ENCODE measurements at places on chromosomes 3 and 15.

GRCh38 chr15:71352125-71352524 lies 236.9 kb downstream of the THSD4 start:
- DNase-seq: no peak

GRCh38 chr3:18641916-18642315 lies 216.8 kb upstream of the SATB1 start:
- DNase-seq: no peak

DNA sequence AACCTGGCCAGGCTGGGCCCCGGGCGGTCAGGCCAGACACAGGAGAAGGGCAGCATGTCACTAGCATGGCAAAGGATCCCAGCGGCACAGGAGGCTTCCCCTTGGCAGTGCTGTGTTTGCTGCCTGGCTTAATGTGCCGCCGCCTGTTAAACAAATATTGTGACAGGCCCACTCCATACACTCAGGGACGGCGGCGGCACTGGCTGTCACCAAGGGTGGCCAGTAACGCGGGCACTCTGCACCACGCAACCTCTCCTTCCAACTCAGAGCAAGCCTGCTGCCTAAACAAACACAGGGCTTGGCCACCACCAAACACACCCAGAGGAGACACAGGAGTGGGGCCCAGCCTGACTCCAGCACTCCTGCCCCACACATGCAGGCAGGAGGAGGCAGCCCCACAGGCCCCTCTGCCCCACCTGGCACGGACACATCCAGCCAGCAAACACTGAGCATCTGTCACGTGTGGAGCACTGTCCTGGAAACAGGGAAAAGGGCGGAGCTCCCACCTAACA lies 48.0 kb downstream of the TPRA1 start:
- DNase-seq: no peak

GRCh38 chr3:188369526-188369925 lies 215.6 kb downstream of the LPP start:
- DNase-seq: no peak

DNA sequence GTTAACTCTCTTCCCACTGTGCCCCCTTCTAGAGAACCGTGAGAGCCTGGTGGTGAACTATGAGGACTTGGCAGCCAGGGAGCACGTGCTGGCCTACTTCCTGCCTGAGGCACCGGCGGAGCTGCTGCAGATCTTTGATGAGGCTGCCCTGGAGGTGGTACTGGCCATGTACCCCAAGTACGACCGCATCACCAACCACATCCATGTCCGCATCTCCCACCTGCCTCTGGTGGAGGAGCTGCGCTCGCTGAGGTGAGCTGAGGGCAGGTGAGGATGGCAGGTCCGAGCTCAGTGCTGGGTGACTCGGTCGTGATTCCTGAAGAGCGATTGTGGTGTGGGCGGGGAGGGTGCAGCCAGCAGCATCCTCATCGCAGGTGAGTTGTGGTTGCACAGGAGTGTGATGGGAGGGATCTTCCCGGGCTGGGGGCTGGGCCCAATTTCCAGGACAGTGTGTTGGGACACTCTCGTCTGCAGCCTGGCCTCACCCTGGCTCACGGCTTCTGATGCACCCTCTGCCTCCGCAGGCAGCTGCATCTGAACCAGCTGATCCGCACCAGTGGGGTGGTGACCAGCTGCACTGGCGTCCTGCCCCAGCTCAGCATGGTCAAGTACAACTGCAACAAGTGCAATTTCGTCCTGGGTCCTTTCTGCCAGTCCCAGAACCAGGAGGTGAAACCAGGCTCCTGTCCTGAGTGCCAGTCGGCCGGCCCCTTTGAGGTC lies 8.0 kb downstream of the MCM2 start:
- no peak for DNase-seq

- no peak for DNase-seq
Observed at GRCh38 chr15:95875121-95875643, 455.3 kb upstream of the NR2F2 start.

DNA sequence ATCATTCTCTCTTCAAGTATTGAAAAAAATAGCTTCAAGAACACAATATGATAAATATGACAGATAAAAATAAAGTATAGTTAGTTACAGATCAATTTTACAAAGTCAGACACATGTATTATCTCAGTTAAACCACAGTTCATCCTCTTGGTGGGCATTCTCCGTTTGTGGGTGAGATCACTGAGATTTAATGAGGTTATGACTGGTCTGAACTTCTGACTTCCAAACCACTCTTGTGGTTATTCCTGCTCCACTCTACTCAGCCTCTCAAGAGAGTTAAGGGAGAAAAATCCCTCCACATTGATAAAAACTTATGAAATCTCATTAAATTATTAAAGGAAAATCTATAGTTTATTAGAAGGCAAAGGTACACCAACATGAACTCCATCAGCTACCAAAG lies 229.9 kb upstream of the LRTM1 start:
- no peak for DNase-seq

DNA sequence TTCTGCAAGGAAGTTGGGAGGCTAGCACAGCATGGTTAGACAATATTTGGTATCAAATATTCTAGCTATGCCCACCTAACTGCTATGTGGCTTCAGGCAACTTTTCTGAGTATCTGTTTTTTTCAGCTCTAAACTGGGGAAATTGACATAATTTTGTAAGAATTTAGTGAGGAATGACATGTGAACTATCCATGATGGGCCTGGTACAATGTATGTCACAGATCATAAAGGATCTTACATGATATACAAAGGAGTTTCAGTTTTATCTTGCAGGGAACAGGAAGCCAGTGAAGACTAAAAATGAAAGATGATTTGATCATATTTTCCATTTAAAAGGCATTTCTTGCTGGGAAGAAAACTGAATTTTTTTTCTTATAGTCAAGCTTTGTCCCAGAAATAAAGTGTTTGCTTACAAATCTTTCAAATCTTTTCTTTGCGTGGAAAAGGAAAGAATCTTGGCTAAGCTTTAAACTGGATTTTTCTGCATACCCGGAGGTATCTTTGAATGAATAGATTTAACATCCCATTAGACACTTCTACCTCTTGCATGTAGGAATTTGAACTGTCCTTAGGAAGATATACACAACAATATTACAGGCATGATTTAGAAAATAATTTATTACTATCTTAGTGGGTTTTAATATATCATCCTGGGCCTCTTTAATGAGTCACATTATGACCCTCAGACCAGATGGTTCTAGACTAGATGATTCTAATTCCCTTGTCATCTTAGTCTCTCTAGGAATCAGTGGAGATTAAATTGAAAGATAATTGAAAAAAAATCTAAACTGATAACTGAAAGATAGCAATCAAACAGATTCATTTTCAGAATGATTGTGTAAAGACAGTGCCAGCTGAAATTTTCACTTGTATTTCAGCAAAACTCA lies 436.0 kb upstream of the THBS1 start:
- no peak for DNase-seq

DNA sequence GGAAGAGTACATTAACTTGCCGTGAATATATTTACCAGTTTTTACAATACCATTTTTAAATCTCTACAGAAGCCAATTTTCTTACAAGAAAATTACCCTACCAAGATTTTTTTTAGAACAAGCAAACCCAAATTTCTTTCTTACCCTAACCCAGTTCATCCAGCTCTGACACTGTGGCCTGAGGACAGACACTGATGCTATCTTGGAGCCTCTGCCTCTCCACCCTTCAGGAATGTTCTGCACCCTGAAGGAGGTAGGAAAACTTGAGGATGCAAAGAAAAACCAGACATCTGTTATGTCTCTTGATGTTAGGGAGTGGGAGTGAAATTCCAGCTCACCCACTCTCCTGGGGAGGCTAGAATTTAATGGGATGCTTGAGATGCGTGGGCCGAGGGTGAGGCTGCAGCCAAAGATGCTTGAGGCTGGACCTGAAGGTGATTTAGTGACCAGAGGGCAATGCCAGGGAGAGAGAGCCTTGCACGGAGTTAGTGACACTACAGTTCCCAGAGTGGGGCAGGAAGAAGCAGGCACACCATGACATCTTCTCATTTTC lies 69.9 kb downstream of the LIPC start:
- DNase-seq: no peak

- no peak for DNase-seq
Observed at GRCh38 chr15:37619358-37620042, 314.9 kb upstream of the TMCO5A start.

- no peak for DNase-seq
Observed at GRCh38 chr3:178297199-178297598, 239.0 kb upstream of the KCNMB2 start.

DNA sequence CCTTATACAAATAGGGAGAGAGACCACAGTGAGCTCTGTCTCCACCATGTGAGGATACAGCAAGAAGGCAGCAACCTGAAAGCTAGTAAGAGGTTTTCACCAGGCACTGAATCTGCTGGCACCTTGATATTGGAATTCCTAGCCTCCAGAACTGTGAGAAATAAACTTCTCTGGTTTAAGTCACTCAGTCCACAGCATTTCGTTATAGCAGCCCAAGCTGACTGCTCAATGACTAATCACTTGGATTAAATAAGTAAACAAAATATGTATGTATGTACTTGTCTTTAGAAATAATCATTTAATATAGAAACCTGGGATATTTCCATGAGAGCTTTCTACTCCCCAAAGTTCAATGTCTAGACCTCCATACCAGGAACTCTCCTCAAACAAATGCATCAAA lies 162.0 kb downstream of the IMPG2 start:
- no peak for DNase-seq

DNA sequence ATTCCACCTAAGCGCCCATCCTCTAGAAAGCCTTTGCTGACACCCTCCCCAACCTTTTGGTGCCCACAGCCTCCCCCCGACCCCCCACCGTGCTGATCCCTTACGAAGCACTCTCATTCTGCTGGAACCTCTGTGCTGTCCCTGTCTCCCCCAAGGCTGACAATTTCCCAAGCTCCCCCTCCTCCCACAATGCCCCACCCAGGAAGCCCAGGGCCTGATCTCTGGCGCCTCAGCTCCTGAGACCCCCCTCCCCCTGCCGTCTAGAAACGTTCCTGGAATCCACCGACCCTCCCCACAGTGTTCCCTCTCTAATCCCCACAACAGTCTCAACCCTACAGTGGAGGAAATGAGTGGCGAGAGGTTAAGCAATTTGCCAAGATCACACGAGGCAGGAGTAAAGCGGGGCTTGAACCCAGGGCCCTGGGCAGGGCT lies 18.3 kb downstream of the MYL3 start:
- DNase-seq: no peak

GRCh38 chr3:150248116-150248887 lies 159.8 kb upstream of the TSC22D2 start:
- no peak for DNase-seq

- no peak for DNase-seq
Observed at GRCh38 chr3:46931631-46932331, 44.8 kb downstream of the CCDC12 start.

- no peak for DNase-seq
Observed at GRCh38 chr3:182739619-182740018, 53.7 kb upstream of the ATP11B start.

DNA sequence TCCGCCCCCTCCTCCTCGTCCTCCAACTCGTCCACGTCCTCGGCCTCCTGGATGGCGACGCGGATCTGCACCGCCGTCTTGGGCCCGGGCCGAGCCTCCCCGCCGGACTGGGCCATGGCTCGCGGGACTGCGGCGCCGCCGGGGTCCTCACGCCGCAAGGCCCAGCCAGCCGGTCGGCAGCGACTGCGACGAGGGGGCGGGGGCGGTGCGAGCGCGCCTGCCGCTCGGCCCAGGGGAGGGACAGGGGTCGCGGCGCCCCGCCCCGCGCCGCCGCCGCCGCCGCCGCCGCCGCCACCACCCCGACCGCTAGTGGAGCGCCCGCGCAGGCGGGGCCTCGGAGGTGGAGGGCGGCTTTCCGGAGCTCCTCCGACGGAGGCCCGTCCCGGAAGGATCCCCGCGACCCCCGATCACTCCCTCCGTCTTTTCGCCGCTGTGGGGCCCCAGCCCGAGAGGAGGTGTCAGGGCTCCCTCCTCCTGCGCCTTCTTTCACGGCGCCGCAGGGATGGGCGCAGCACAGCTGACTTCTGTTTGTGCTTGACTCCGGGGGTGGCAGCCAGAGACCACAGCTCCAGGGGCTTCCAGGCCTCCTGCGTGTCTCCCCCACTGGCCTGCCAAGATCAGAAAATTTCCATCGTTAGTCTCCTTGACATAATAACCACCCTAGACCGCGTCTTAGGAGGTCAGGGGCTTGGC lies at the start of gene LARP6:
TSS of gene LARP6 (minus strand) at position 185 of the 693 bp plus-strand sequence. CDS start at position 116, 69 bp downstream.
- DNase-seq: no peak

DNA sequence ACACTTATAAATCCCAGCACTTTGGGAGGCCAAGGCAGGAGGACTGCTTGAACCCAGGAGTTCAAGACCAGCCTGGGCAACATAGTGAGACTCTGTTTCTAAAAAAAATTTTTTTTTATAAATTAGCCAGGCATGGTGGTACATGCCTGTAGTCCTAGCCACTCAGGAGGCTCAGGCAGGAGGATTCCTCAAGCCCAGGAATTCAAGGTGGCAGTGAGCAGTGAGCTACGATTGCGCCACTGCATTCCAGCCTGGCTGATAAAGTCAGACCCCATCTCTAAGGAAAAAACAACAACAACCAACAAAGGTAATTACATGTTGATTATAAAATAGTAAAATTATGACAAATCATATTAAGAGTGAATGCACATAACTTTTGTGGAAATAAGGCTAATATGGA lies 40.9 kb downstream of the MCCC1 start:
- no peak for DNase-seq

DNA sequence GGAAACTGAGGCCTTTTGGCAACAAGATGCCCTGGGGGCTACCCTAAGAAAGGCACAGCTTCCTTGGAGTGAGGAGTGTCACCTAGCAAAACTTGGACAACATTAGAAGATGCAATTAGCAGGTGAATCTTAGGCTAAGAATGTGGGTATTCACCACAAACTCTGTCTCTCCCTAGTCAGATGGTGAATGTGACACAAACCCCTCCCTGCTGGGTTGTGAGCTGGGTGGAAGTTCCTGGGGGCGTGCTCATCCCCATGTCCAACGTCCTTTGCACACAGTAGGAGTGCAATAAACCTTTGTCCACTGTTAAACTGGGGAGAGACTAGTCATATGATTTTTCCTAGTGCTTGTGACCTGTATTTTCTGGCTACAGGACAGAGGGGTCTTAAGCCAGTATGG lies 67.1 kb upstream of the SH3GL3 start:
- DNase-seq: no peak

GRCh38 chr3:17356585-17356984 lies 385.8 kb downstream of the TBC1D5 start:
- DNase-seq: no peak

DNA sequence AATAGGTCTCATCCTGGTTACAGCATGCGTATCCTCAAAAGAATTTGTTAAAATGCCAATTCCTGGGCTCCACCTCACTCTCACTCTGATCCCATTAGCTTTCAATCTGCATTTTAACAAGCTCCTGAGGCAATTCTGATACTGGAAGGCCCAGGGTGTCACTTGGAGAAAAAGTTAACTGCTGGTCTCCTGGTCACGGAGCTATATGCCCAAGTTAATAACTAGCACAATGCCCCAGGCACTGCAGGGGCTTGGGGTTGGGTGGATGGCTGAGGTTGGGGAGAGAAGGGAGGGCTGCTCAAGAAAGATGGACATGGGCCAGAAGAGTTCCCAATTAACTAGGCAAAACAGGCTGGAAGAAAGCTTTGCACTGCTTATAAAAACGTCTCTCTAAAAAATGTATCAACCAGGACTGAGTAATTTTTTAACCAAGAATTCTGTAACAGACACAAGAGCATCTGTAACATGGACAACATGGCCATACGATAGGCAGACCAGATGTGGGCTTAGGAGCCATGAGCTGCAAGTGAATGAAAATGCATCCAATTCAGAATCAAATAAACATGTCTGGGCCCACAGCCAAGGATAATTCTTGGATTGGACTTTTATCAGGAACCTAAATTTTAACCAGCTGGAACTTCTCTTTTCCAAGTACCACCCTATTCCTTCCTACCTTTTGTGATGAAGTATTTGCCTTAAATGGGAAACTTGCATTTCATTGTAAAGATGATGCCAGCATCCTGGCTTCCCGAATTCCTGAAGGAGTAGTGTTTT lies 4.2 kb downstream of the IL17RD start:
- no peak for DNase-seq

All from RKO (cell line).